ENCODE measurements at places on chromosomes 2 and 18. TPM values are rescaled to one million over a fixed set of nuclear protein-coding genes. Genes with fewer than 3 reads are reported as not detected.

MAT2A gene
- total RNA-seq: 461 TPM

ACVR1C gene
- total RNA-seq: 0.02 TPM

TLX2 gene
- total RNA-seq: 0.44 TPM

CRACDL gene
- total RNA-seq: 0.97 TPM

UGT1A3 gene
- total RNA-seq: not detected

MERTK gene
- 1.8 TPM for total RNA-seq

TMEM200C gene
- total RNA-seq: not detected

SERPINB3 gene
- 0.12 TPM for total RNA-seq

STPG4 gene
- not detected for total RNA-seq

THUMPD2 gene
- 14.2 TPM for total RNA-seq

DSEL gene
- 0.27 TPM for total RNA-seq

ANKRD53 gene
- total RNA-seq: 0.11 TPM

SLC14A1 gene
- 0.08 TPM for total RNA-seq

SLC1A4 gene
- total RNA-seq: 12.7 TPM

PAX3 gene
- not detected for total RNA-seq

RND3 gene
- total RNA-seq: 52.9 TPM

TUBB8B gene
- not detected for total RNA-seq

ZSWIM2 gene
- not detected for total RNA-seq

ATOH8 gene
- 5.3 TPM for total RNA-seq

RUFY4 gene
- total RNA-seq: not detected

KIAA2012 gene
- not detected for total RNA-seq

DTNA gene
- total RNA-seq: 0.15 TPM

SERPINB13 gene
- total RNA-seq: not detected

ANKRD39 gene
- total RNA-seq: 20.6 TPM

ACMSD gene
- total RNA-seq: not detected

DNAJC5G gene
- total RNA-seq: not detected

DSG2 gene
- total RNA-seq: 58.8 TPM

CDK15 gene
- not detected for total RNA-seq

FASTKD1 gene
- total RNA-seq: 24.9 TPM

EGR4 gene
- total RNA-seq: 0.31 TPM

VIT gene
- total RNA-seq: not detected

FLACC1 gene
- 0.18 TPM for total RNA-seq

RTN4 gene
- total RNA-seq: 489 TPM

ANKRD62 gene
- not detected for total RNA-seq

STARD6 gene
- total RNA-seq: not detected

COL4A4 gene
- total RNA-seq: 1.2 TPM

PRSS56 gene
- 0.14 TPM for total RNA-seq

ZNF804A gene
- not detected for total RNA-seq

REG1B gene
- total RNA-seq: not detected

RPE gene
- 54.6 TPM for total RNA-seq

DHRS9 gene
- total RNA-seq: 2.8 TPM

CCDC148 gene
- total RNA-seq: 0.39 TPM

MOCOS gene
- total RNA-seq: 3.6 TPM

FMNL2 gene
- total RNA-seq: 29.6 TPM

ALPG gene
- total RNA-seq: 0.15 TPM

DAW1 gene
- 2.6 TPM for total RNA-seq

HOXD12 gene
- total RNA-seq: not detected

KCNF1 gene
- 21.8 TPM for total RNA-seq

AGXT gene
- not detected for total RNA-seq

GPR55 gene
- total RNA-seq: not detected

ABCG5 gene
- not detected for total RNA-seq

FAM168B gene
- total RNA-seq: 79.7 TPM

TSN gene
- 59.3 TPM for total RNA-seq

KIF1A gene
- total RNA-seq: 0.81 TPM

FTCDNL1 gene
- 3.2 TPM for total RNA-seq
